EH (cell line): ENCODE measurements at places on chromosomes 5 and 9.
A peak's percentile ranks its signal among the peaks of the same experiment; 100 is the strongest.

DNA sequence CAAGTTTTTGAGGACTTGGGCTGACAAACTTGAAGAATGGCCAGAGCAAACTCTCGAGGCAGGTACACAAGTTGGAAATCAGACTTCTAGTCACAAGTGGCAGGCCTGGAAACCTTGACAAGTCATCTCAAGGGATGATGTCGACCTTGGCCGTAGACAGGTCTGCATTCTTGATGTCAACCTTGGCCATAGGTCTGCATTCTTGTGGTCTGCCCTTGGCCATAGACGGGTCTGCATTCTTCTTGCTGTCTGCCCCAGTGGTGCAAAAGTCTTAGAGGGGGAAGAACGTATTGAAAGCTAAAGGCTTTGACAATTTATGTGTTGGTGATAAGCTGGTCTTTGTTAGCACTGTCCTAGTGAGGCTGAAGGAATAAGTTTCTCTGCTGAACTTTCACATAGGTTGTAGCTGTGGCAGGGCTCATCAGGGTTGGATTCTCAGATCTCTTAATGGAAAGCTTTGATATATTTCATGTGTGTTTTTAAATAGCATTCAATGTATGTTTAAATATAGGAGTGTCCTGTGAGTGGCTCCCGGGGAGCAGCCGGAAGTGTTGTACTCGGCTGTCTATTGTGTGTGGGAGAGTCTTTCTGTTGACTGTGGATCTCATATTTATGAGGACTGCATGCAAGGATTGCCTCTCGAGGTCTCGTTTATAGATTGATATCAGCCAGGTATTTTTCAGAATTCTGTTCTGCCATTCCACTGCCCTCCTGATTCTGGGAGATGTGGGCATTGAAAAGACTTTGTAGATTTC is 27.0 kb downstream of the SUB1 start:
- DNase-seq, result peak; percentile 21

GRCh38 chr9:89999534-90000370 is 394.9 kb downstream of the GADD45G start:
- DNase-seq, result peak; percentile 54

GRCh38 chr5:4245076-4245475 is 649.4 kb downstream of the IRX1 start:
- DNase-seq, result no peak

DNA sequence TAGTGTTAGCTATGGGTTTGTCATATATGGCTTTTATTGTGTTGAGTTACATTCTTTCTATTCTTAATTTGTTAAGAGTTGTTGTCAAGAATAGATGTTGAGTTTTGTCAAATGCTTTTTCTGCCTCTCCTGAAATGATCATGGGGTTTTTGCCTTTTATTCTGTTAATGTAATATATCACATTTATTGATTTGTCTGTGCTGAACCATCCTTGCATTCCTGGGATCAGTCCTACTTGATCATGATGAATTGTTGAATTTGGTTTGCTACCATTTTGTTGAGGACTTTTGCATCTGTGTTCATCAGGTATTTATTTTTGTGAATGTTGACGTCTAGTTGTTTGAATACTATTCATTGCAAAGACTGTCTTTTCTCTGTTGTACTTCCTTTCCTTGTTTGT is 23.9 kb downstream of the RIC1 start:
- DNase-seq, result no peak

DNA sequence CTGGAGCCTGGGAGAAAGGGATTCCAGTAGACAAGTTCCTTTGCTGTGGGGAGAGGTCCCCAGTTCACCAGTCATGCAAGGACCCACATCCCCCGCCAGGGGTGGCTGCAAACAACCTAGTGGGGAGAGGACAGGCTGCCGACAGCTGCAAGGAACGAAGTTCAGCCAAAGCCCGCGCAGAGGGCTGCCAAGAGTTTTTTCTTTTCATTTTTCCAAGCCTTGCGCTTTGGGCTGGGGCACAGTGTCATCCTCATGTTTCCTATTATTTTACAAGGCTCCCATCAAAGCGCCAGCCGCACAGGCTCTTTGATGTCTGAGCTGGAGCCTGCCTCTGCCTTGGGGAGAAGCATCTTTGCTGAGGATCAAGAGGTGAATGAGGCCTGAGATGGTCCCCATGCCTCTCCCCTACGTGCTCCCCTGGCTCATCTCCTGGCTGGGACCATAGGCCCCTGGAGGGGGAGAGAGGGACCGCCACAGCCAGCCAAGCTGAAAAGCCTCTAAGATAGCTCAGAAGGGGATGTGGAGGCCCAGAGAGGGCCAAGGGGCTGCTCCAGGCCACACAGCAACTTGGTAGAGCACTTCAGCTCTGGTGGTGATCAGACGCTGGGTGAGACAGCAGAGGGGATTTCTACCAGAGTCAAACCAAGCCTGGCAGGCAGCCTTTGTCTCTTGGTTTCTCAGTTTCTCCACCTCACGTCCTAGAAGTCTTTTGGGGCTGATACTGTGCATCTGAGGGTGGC is 50.4 kb upstream of the SYNPO start:
- peak; percentile 53 for DNase-seq

- DNase-seq, result no peak
These were observed 45.1 kb downstream of the SMIM23 start for GRCh38 chr5:171830686-171831085.

- peak; percentile 47 for DNase-seq
These were observed 133.8 kb downstream of the SPOCK1 start for GRCh38 chr5:137365126-137365865.

- peak; percentile 99 for DNase-seq
These were observed 196.8 kb downstream of the AUH start for GRCh38 chr9:91164724-91165520.

DNA sequence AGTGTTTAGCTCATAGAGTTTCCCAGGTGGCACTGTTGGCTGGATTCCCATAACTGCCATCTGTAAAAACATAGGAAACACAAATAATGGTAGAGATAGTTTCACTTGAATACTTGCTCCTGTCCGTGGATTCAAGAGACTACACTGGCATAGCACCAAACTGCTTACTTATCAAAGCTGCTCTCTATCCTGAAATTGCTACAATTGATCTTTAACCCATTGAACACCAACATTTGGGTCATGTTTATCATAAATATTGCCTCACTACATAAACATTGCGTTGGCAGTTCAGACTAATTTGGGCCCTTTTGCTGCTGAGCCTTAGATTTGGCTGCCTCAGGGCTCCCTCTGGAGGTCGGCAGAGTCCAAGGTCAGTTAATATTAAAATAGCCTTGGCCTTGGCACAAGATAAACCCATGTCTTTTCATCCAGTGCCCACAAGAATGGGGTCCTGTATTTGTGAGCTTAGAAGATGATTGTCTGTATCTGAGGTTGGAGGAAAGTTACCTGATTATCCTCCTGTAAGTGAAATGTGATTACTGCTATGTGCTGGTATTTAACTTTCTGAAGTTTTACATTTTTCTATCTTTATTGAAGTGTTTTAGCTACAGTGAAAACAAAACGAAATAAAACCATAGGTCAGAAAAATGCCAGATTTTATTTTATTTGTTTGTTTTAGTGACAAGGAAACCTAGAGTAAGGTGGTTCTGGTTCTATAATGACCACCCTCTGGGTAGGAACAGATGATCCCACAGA is 4.0 kb upstream of the RANBP3L start:
- DNase-seq, result peak; percentile 56

DNA sequence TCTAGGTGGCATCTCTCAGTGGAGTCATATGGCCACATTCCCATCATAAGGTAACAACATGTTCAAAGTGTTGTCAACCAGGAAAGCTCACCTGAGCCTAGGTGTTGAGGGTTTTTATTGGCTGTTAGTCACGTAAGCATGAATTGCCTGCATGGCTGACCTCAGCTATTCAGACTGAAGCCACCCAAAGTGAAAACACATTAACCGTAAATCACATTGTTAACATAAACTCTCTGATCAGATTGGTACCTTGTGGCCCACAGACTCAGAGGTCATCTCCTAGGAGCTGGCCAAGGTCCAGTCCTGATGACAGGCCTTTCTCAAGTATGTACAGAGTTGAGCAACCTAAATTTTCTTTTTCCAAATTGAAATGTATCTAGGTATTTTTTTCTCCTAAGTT is 26.7 kb downstream of the SRFBP1 start:
- DNase-seq, result no peak

- peak; percentile 81 for DNase-seq
These were observed at the start of gene C1QTNF2 for GRCh38 chr5:160369990-160370712. TSS of gene C1QTNF2 (minus strand) at chr5:160370626. CDS start at chr5:160355011, 15,615 bp downstream.

GRCh38 chr5:95628933-95629332 is 9.0 kb downstream of the GPR150 start:
- no peak for DNase-seq

- no peak for DNase-seq
These were observed 313.9 kb upstream of the TRPC7 start for GRCh38 chr5:136679233-136679632.

DNA sequence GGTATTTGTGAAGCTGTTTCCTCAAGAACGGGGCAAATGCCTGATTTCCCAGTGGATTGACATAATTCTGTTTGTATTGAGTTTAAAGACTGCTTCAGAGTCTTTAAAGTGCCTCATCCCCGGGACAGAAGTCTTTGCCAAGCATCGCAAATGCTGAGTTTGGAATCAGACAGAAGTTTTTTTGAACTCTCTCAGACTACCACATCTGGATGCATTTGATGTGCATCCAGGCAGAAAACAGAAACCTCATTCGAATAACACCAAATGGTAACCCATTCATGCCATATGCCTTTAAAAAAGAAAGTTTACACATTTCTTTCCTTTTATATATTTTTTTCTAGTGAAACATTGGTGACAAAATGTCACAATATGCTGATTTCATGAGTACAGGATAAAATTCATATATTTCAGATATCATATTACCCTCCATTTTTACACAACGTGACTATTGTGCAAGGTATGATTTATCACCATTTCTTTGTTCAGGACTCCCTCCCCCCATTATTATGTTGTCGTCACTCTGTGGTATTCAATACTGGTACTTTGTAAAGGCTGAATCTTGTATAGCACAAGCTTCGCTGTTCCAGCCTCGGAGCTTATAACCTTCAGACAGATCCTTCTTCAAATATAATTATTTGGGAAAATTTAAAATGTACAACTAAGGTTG is 91.1 kb downstream of the ZNF608 start:
- peak; percentile 10 for DNase-seq

- no peak for DNase-seq
These were observed 694 bp upstream of the PHPT1 start for GRCh38 chr9:136848393-136849037.

DNA sequence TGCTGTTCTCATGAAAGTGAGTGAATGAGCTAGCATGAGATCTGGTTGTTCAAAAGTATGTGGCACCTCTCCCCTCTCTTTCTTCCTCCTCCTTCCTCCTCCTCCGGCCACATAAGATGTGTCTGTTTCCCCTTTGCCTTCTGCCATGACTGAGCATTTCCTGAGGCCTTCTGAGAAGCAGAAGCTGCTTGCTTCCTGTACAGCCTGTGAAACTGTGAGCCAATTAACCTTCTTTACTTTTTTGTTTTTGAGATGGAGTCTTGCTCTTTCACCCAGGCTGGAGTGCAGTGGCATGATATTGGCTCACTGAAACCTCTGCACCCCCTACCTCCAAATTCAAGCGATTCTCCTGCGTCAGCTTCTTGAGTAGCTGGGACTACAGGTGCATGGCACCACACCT is 6.1 kb downstream of the S100Z start:
- no peak for DNase-seq

DNA sequence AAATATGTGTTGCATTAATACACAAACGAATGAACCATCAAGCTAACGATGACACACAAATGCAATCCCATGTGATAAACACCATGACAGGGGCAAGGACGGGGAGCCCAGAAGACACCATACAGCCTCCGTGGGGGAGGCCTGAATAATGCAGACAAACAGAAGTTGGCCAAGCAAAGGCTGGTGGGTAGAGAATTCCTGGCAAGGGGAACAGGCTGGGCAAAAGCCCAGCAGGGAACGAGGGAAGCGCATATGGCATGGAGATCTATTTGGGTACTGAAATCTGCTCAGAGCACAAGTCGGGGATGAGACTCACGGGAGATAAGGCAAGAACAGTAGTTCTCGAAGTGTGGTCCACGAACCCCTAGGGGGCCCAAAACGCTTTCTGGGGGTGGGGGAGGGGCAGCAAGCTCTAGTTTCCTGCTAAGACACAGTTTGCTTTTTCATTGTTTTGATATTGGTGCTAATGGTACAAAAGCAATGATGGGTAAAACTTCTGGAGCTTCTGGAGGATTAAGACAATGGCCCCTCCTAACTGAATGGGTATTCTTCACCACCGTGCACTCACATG is 42.9 kb upstream of the FBXW11 start:
- no peak for DNase-seq

DNA sequence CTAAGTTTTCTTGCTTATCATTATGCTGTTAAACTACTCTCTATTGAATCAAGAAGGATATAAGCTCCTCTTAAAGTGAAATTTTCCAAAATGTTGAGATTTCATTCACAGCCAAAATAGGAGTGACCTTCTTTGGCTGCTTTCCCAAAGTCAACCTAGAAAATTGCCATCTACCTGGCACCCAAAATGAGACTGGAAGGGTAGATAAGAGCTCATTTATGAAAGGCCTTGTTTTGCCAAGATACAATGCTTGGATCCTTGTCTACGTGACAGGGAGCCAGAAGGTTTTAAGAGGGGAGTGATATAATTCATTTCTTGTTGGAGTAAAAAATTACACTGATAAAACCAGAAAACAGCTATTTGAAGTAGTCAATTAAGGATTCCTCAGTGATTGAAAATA is 287.1 kb downstream of the IZUMO3 start:
- DNase-seq, result no peak

DNA sequence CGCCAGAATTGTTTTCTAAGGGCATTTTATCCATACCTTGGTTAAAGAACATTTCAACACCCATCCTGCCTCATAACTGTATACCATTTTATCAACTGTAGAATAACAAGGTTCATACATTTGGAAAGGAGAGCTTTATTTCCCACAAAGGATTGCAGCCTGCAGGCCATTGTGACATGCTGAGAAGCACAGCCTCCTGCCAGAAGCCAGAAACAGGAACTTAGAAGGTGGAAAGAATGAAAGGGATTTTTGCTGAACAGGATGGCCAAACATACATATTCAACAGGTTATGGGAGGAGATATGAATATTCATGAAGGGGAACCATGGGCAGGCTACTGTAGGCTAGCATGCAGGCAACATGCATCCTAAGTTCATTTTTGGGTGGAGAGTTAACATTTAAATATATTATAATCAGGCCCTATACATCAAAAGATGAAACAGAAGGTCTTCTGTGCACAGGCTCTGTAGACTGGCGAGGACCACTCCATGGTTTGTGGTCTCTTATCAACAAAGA is 59.9 kb upstream of the DIRAS2 start:
- DNase-seq, result no peak

- DNase-seq, result no peak
These were observed 127.0 kb upstream of the PLCXD3 start for GRCh38 chr5:41637424-41637823.

DNA sequence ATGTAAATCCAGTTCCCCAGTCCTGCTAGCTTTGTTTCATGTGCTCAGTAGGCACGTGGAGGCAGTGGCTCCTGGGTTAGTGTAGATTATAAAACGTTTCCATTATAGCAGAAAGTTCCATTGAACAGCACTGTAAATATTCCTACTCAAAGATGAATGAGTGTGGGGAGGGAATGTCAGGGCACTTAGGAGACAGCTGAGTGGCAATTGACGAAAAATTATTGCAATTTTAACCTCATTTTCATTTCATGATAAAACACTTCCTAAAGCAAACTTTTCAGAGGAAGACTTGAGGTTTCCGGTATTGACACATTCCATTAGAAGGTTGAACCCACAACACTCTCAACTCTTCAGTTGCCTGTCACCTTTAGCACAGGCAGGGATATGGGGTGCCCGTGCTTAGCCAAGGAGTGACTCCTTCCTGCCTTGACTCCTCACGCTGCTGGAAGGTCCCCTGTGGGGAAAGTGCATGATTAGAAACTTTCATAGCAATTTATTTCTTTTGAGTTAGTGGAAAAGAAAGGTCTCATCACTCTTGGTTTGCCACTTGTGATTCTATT is 41.2 kb downstream of the SLC46A2 start:
- no peak for DNase-seq
